Muscle of back (tissue), 13 donors: ENCODE measurements at places on chromosomes 6 and 20.
A peak's percentile ranks its signal among the peaks of the same experiment; 100 is the strongest.

DNA sequence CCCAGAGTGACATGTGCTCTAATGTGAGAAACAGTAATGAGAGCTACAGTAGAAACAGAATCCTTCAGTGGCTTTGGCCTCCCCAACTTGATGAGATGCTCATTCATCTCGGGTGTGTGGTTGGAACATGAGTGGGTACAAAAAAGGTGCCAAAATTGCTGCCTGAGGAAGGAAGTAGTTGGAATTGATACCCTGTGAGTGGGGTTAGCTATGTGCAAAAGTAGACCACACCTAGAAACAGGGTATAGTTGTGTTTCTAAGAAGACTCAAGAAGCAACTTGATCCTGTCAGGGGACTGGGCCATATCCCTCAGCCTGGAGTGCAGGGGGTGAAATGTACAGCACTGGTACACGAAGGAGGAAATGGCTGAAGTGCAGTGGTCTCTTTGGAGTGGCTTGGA is 206.4 kb upstream of the SUPT3H start:
- no peak for DNase-seq

GRCh38 chr20:61072398-61072797 is 179.7 kb upstream of the CDH4 start:
- no peak for DNase-seq

GRCh38 chr20:55155360-55155759 is 680.0 kb downstream of the DOK5 start:
- no peak for DNase-seq

- DNase-seq, result no peak
Measured at GRCh38 chr6:53828966-53829697, 34.3 kb downstream of the LRRC1 start.

- DNase-seq, result no peak
Measured at GRCh38 chr6:69005199-69005598, 370.1 kb downstream of the ADGRB3 start.

GRCh38 chr6:26270903-26271667 is 93.9 kb upstream of the BTN3A2 start:
- DNase-seq, result peak; percentile 91

- no peak for DNase-seq
Measured at GRCh38 chr20:6630514-6630913, 137.0 kb upstream of the BMP2 start.

GRCh38 chr6:169315830-169316614 is 62.4 kb upstream of the THBS2 start:
- DNase-seq, result no peak

GRCh38 chr6:145891565-145891964 is 72.6 kb downstream of the SHPRH start:
- no peak for DNase-seq

GRCh38 chr6:108432143-108432542 is 128.6 kb upstream of the FOXO3 start:
- DNase-seq, result no peak

DNA sequence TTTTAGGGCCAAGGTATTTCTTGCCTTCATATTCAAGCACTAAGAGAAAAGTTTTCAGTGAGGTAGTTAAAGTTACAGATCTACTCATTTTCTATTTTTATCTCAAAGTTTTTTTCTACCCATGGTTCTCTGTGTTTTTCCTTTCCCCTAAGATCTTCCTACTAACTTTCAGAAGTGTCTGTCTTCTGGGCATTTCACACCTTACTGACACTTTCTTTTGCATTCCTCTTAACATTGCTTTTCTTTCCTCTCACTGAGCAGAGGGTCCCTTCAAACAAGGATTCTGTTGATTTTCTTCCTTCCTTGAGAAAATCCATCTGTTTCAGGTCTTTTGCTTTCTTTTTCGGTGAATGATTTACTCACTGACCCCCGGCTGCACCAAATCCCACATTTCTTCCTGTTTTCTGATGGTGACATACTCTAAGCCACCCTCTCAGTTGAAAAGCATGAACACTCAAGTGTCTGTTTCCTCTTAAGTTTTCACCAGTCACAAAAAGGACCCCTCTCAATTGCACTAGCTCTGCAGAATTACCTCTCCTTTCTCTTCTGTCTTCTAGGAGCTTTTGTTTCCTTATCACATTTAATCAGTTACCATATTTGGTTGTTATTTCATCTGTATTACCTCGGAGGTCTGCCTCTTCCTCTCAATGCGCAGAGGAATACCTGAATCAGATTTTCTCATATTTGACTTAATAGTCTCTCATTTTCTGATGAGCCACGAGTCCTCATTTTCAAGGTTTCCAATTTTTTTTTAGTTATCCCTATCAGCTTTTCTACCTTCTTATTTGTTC is 73.5 kb upstream of the RNF217 start:
- DNase-seq, result peak; percentile 5

GRCh38 chr6:143743301-143744166 is 65.8 kb downstream of the PHACTR2 start:
- DNase-seq, result peak; percentile 96

GRCh38 chr6:152474354-152474753 is 162.8 kb downstream of the SYNE1 start:
- DNase-seq, result no peak

GRCh38 chr20:23000232-23000947 is 34.7 kb upstream of the SSTR4 start:
- DNase-seq, result no peak

DNA sequence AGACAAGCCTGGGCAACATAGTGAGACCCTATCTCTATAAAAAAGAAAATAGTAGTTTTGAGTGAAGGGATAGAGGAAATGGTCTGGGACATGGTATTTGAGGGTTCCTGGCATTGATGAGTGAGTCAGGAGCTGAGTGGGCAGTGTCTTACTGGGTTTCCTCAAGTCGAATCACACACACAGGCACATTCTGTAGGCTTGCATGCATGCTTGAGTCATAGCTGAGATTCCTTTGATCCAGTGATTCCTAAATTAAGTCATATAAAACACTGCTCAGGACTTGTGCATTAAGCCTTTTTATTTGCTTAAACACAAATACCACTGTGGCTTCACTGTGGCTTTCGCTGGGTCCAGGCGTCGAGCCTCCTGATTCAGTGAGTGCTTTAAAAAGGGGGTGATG is 71.8 kb upstream of the TMEM181 start:
- peak; percentile 87 for DNase-seq

- DNase-seq, result peak; percentile 45
Measured at GRCh38 chr6:36724514-36725390, 27.1 kb downstream of the RAB44 start.

DNA sequence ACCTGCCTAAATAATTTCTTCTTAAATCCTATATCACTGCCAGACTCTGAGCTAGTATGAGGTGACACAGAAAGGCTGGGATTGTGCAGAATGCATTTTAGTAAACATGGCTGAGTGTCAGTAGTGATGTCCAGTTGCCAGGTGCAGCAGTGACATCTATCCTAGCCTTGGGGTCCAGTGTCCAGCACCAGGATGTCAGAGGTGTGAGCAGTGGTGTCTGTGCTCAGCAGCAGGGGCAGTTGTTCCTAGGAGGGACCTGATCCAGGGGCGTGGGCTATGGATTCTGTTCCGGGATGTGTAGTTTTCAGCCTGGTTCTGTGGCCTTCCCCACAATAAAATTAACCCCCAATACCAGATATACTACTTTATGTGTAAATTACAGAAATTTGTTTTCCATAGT is 6.0 kb downstream of the HLA-C start:
- no peak for DNase-seq

GRCh38 chr20:44428174-44429016 is 47.3 kb upstream of the TTPAL start:
- no peak for DNase-seq

DNA sequence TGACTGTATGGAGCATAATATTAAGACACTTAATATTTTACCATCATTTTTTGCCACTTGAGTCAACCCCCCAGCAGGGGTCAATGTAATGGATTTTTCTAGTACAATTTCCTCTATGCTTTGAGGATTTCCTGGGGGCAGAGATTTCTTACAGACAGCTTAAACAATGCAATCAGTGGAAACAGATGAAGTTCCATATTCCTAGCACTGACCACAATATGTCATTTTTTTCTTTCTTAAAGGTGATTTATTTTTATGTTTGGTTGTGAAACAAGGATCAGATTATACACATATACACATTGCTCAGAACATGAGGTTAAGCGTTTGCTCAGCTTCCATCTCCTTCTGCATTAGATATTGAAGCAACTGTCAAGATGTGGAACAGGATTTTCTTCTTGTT is 82.0 kb upstream of the ID4 start:
- peak; percentile 29 for DNase-seq

DNA sequence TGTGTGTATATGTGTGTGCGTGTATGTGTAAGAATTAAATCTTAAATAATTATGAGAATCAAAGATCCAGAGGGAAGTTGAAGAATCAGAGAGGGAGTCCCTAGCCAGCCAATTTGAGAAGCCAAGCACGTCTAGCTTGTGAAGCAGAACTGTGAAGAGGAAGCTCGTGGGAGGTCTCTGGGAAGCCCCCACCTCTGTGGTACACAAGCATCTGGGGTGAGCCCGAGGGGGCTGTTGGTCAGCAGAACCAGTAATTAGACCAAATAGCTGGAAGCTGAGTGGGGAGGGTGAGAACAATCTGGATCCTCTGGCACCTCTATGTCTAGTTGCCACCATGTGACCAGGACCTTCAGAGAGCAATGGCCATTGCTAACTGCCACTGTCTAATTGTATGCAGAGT is 310.0 kb upstream of the PRND start:
- DNase-seq, result no peak

- no peak for DNase-seq
Measured at GRCh38 chr6:108739496-108740330, 108.5 kb upstream of the ARMC2 start.

DNA sequence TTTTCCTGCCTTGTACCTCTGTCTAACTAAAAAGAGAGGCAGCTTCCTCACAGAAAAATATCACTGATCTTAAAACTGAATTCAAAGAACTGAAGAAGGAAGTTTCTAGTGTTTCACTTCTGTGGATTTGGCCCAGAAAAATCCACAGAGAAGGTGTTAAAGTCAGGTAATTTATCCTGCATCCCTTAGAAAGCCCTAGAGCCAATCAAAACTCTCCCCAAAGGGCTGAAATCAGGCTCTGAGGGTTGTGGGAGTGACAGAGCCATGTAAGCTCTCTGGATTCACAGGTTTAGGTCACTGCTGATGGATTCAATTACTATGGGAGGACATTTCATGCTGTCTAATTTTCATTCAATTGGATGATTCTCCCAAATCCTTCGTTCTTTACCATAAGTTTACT is 152.3 kb downstream of the OR2B2 start:
- no peak for DNase-seq

DNA sequence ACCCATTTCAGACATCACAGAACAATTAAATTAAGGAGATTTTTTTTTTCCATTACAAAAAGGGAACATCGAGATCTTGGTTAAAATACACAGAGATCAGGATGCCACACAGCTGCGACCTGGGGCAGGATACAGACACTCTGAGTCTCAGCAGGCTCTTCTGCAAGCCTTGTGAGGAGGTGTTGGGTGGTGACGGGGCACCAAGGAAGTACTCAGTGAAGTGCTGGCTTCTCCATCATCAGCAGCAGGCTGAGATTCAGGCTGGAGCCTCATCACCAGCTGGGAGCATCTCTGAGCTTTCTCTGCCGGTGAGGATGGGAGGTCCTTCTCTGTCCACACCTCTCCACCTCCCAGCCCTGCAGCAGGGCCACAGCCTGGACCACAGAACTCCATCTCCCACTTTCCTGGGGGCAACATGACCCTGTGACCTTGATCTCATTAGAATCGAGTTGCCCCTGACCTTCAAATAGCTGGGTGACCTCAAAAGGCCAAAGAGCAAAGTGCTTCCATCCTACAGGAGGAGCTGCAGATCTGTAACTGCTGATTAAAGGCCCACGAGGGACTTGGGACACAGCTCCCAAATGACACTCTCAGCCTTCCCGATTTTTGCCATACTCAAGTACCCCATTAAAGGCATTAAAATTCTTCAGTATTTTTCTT is 16.0 kb downstream of the PMEPA1 start:
- no peak for DNase-seq

DNA sequence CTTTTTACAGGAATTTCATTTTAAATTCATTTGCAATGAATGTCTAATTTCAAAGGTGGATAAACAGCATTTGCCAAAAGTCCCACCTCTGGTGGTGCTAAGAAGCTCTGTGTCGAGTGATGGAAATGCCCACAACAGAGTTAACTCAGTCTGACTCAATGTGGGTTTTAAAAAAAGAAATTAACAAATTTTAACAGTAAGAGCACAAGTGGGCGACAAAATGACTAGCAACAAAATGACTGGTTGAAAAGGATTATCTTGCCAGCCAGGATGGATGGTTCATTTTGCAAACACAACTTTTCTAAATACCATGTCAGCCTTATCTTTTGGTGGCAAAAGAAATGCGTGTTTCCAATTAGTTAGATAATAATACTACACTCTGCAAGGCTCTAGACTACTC is 14.3 kb upstream of the TAGAP start:
- no peak for DNase-seq

DNA sequence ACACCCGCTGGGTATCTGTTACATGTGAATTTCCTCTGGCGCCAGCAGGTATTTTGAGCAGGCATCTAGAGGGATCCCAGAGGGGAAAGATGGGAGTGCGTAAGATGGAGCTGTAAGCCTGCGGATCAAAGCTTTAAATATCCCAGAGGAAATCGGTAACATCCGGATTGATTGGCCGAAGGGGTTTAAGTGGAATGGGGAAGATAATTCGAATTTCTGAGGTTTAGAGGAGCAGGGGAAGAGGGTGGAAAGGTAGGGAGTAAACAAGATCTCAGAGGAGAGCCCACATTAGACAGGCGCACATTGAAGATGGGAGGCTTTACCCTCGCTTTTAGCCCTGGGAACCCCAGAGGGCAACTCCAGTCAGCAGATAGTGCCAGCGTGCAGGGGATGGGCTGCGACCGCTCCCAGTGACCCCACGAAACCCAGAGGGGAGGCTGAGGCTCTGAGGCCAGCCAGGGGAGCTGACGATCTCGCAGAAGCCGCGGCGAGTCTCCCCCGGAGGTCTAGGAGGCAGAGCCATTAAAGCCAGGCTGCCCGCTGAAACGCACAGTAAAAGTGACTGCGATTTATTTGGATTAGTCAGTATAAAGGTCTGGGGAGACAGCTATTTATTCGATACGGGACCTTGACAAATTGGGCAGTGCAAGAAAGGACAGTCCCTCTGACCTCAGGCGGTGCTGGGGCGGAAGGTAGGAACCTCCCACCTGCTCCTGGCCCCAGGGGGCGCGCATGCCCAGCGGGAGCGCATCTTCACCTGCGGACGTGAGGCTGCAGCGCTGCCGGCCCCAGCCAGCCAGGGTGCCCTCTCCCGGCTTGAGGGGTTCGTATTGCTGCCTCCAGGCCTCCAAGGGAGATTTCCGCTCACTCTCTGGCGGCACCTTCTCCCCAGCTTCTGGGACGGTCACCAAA is 34.3 kb upstream of the TCF21 start:
- peak; percentile 5 for DNase-seq
